Kidney capillary endothelial cell (primary cell): ENCODE measurements at places on chromosomes 3 and 15.

- DNase-seq = no peak
Observed at GRCh38 chr15:77535845-77536244, 96.9 kb downstream of the LINGO1 start.

GRCh38 chr3:183572935-183573334, 17.4 kb upstream of the KLHL6 start:
- DNase-seq = no peak

- DNase-seq = no peak
Observed at GRCh38 chr15:49174902-49175301, 4.9 kb downstream of the GALK2 start.

DNA sequence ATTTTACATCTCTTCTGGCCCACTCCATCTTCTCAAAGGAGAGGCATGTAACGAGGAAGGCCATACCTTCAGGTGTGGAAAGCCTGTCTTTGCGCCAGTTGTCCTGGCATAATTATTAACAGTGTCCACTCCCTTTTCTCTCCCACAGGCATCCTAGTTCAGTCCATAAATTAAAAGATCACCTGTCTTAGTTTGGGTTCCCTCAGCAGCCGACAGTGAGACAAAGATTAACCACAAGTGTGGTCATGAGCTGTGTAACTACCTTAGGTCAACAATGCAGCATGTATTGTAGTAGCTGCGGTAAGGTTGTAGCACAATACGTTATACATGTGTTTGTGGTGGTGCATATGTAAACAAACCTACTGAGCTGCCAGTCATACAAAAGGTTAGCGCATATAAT, 103.3 kb upstream of the GALNT15 start:
- DNase-seq = no peak

- DNase-seq = peak; percentile 21
Observed at GRCh38 chr3:107959550-107960154, 131.2 kb downstream of the CD47 start.

- no peak for DNase-seq
Observed at GRCh38 chr3:142650001-142650693, 54.0 kb downstream of the PLS1 start.

DNA sequence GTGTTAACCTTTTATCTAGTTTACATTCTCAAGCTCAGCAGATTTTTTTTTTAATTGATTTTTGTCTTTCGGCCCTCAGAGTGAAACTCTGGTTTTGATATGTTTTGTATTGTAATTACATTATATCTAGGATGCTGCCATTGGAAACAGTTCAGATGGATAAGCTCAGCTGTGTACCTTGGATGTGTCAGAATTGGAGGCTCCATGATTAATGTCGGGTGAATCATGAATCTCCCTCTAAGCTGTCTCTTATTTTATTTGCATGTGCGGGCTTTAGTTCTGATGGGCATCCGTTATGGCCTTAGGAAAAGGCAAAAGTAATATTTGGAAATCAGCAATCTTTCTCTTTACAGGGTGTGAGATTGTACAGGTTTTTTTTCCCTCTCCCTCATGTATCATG, 4.2 kb downstream of the PTPRG start:
- no peak for DNase-seq

DNA sequence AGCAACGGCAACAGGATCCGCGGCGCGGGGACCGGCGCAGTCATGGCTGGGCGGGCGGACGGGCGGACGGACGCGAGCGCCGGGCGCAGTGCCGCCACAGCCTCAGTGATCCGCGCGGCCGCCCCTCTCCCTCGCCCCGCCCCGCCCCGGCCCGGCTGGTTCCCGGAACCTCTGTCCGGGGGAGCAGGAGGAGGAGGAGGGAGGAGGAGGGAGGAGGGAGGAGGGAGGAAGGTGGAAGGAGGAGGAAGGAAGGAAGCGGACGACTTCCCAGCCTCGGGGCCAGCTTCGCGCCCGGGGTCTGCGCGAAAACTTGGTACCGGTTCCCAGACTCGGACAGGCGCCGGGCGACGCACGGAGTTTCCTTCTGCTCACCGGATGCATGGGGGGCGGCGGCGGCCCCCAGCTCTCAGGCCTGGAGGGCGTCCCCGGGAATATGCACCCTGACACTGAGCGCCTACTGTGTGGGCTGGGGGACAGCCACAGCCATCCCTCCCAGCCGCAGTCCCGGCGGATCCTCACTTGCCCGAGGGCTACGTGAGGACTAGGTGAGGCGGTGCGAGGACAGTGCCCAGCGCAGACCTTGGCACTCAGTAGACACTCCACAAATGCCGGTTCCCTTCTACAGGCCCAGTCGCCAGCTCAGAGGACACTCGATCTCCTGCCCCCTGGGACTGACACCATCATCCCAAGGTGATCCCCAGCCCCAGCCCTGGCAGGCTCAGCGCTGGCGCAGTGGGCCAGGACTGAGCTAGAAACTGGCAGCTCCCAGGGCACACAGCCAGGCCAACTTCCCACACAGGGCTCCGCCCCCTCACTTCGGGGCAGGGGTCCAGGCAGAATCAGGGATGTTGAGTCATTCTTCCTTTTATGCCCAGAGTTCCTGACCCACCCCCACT, at the start of gene SHISA5:
TSS of gene SHISA5 (minus strand) at position 124 of the 896 bp plus-strand sequence. CDS start at position 44, 80 bp downstream.
- peak; percentile 58 for DNase-seq

GRCh38 chr3:64685800-64686445, 1.9 kb downstream of the ADAMTS9 start:
- DNase-seq = peak; percentile 81

- DNase-seq = no peak
Observed at GRCh38 chr3:107106316-107106715, 270.9 kb upstream of the CCDC54 start.

GRCh38 chr15:36784098-36784670, 204.8 kb downstream of the CDIN1 start:
- no peak for DNase-seq

GRCh38 chr15:51758645-51759044, 7.2 kb downstream of the TMOD2 start:
- DNase-seq = no peak

DNA sequence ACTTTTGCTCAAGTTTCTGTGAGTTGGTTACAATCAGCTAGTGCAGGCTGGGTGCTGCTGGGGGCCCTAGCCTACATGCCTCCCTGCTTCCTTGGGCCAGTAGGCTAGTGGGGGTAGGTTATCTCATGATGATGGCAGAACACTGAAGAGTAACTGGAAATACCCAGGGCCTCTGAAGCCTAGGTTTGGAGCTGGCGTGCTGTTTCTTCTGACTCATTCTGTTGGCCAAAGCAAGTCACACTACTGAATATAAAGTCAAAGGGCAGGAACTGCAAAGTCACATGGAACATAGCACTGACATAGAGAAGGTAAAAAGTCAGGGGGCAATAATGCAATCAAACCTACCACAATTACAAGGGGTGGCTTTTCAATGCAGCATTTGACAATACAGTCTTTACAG, 34.5 kb downstream of the RASGRP1 start:
- no peak for DNase-seq

DNA sequence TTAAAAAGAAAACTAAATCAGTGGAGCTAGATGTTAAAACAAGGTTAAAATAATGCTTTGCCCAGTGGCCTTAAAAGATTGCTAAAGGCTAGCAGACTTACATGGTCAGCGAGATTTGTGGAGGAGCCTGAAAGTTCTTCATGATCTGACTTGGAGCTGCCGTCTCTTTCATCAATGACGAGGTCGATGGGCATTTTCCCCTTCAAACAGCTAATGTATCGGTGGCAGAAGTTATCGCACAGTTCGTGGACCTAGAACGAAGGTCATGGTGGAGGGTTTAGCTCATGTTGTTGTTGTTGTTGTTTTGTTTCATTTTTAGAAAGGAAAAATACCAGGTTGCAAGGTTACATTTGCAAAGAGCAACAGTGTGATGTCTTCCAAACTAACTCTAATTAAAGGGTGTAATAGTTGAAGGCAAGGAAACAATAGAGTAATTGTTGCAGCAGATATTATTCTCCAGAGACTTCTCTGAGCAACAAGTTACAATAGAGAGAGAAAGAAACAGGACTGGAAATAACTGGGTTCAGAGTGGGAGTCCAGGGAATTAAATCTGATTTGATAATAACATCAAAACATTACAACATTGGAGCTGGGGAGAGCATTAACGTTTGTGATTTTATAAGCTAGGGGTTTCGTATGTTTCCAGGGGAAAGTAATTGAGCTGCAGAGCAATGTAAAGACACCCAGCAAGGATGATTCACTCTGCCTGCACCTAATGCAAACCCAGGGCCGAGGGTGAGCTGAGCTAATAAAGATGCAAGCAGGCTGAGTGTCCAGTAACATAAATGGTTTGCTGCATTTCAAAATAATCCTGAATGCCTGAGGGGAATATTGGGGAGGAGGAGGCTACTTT, 6.6 kb downstream of the MEIS2 start:
- DNase-seq = no peak

GRCh38 chr15:79060175-79060574, 30.4 kb downstream of the RASGRF1 start:
- DNase-seq = no peak

DNA sequence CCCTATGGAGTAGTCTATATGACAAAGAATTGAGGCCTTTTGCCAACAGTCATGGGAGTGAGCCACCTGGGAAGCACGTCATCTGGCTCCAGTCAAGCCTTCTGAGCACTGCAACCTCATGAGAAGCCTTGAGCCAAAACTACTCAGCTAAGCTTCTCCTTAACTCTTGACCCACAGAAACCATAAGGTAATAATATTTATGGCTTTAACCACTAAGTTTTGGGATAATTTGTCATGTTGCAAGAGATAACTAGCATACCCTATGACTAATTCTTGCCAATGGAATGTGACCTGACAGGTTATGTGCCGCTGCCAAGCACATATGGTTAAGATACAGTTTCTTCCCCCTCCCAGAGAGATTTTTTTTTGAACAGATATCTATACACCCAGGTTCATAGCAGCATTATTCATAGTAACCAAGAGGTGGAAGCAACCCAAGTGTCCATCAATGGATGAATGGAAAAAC, 11.8 kb upstream of the SLC6A11 start:
- no peak for DNase-seq

GRCh38 chr3:59996056-59996455, 946.2 kb upstream of the CFAP20DC start:
- no peak for DNase-seq

- no peak for DNase-seq
Observed at GRCh38 chr3:106588739-106589138, 719.9 kb upstream of the CBLB start.

DNA sequence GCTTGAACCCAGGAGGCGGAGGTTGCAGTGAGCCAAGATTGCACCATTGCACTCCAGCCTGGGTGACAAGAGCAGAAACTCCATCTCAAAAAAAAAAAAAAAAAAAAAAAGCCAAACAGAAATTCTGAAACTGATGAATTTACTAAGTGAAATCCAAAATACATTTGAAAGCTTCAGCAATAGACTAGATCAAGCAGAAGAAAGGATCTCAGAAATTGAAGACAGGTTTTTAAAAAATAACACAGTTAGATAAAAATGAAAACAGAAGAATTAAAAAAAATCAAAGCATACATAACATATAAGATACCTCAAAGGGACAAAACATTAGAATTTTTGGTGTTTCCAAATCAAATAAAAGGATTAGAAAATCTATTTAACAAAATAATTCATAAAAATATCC, 114.4 kb downstream of the TP63 start:
- DNase-seq = no peak

DNA sequence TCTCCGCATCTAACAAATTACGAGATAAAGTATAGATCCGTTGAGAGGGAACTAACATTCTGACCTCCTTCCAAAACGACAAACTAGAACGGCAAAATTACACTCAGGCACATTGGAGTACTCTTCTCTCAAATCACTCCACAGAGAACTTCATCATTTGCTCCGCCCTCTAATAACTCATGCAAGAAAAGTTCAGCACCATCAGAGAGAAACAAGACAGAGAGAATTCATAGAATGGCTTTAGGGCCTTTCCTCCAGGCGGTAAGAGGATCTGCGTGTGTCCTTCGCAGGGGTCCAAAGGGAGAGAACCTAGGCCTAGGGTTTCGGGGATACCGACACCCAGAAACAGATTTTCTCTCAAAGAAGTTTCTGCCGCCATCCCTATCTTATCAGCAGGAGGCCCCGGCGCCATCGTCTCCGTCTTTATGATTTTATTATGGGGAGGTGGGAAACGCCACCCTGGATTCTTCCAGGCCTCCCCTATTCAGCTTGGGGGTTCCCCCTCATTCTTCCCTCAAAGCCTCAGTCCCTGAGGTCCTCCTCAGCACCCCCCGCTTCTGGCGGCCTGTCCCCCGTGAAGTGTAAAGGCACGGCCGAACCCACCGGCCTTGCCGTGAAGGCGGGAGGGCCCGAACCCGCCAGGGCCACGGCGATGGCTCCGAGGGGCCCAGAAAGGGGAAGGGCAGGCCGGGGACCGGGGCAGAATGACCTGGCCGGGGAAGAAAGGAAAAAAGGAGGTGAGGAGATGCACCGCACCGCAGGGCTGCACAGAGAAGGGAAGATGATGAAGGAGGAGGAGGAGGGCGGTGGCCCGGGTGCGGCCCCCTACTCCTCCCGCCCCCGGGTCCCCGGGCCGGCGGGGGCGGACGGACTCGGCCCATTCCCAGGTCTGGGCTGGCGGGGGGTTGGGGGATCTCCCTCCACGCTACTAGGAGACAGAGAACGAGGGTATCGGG, 768 bp downstream of the UBXN7 start:
- DNase-seq = peak; percentile 33

DNA sequence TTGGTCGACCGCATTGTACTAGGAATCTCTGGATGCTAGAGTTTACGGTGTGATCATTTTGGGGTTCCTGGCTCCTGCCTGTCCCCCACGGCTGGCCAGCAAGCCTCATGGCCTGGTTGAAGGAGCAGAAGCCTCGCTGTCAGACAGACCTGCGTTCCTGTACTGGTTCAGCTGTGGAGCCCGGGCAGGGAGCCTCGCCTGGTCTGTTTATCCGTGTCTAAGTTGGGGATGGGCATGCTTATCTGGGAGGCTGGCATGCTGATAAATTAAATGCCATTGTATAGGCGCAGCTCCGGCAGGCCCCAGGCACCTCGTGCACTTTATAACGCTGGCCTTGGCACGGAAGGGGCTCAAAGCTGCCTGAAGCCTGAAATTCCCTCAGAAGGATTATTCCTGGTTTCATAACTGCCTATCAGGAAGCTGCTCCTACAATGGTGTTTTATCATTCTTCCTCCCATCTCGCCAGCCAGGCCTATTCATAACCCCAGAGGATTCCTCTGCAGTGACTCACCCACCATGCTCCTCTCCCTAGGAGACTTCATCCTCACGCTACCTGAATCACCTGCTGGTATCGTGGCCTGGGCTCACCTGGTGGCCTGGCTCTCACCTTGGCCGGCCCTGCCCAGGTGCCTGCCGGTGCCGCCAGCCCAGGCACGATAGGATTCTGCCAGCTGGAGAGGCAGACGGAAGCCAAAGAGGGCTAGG, 110.9 kb downstream of the ASB7 start:
- DNase-seq = no peak

DNA sequence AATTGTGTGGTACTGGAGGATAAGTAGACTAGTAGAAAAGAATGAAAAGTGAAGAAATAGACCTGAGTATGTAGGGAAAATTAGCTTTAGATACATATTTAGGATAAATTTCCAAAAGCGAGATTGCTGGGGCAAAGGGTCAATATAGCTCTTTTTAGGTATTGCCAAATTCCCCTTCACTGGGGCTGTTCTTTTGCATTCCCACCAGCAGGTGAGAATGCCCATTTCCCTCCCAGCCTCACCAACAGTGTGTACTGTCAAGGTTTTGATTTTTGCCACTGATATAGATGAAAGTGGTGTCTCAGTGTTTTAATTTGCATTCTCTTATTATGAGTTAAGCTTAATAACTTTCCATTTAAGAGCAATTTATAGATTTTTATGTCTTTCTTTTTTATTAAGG, 35.7 kb upstream of the BHLHE40 start:
- no peak for DNase-seq

- no peak for DNase-seq
Observed at GRCh38 chr3:44926172-44926571, 49.8 kb downstream of the ZDHHC3 start.
